ENCODE measurements at places on chromosomes 3 and 15. TPM values are rescaled to one million over a fixed set of nuclear protein-coding genes. Genes with fewer than 3 reads are reported as not detected.

DNA sequence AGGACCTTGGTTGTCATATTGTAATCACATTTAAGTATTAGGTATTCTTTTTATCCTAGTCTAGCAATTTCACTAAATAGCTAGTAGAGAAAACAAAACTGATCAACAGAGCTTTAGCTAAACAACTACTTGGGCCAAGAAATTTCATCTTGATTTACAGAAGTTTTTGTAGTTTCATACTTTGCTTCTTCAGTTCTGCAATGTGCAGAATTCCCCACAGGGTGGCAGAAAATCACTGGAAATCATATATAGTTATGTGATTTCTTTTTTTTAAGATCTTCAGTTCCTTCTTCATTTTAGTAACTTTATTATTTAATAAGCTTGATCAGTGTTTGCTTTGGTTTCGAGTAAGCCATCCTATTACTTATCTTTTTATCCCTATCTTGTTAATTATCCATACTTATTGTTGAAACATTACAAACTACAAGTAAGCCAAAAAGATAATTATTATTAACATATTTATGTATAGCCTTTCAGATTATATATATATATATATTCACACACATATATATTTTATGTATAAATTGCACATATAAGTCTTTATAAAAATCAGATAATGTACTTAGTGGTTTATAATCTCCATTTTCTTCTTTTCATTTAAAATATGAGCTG is 2.2 kb upstream of the BNIP2 start:
- DNase-seq: no peak

- no peak for DNase-seq
Measured at GRCh38 chr3:32894977-32895376, 56.5 kb upstream of the CCR4 start.

- DNase-seq: no peak
Measured at GRCh38 chr3:57943525-57944495, 64.4 kb upstream of the FLNB start.

GRCh38 chr3:195101001-195101583 is 169.9 kb downstream of the XXYLT1 start:
- no peak for DNase-seq

DNA sequence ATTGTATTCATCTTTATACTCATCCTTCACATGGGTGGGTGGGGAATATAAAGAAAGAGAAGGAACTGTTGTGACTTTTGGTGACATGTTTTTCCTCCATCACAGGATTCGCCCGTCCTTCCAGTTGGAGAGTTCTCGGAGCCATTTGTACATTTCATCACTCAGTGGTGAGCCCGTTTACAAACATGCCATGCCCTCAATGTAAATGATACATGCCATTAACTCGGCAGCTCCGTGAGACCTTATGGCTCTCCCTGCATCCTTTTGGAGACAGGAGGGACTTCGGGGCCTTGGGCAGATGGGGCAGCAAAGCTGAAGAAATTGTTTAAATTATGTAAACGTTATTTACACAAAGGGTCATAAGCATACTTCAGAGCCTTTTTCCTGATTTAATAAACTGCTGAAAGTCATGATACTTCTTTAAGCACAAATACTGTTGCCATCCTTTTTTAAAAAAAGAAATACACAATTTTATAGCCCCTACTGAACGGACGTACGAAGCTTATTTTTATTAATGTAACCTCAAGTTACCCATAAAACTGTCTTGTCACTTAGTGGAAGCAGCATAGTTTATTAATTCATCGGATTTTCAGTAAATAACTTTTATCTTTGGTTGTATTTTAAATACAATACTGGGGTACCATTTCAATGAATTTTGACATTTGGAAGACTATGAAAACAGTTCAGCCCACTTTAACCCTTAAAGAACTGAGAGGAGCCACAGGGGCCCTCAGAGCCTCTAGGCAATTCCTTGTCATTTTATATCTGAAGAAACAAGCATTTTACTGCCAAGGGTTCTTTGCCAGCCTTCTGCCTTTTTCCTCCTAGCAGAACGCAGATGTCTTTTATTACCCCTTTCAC is 55.6 kb upstream of the SKOR1 start:
- DNase-seq: no peak

- DNase-seq: no peak
Measured at GRCh38 chr15:63981596-63982320, 64.5 kb downstream of the DAPK2 start.

DNA sequence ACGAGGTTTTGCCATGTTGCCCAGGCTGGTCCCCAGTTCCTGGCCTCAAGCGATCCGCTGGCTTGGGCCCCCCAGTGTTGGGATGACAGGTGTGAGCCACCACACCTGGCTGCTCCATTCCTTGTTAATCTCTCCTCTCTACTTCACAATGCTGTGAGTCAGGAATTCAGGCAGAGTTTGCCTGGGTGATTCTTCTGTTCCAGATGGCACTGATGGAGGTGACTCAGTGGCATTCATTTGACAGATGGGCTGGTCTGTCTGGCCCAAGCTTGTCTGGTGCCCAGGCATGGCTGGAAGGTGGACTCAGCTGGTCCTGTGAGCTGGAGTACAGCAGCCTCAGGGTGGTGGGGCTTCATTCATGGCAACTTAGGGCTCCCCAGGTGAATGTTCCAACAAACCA is 43.2 kb downstream of the SLC6A20 start:
- no peak for DNase-seq

ACSBG1 gene
- not detected for total RNA-seq

AMIGO3 gene
- 3.1 TPM for total RNA-seq

NRROS gene
- total RNA-seq: 23.2 TPM

Data from upper lobe of left lung (tissue), 6 donors.